ENCODE measurements at places on chromosomes 6 and 20.

DNA sequence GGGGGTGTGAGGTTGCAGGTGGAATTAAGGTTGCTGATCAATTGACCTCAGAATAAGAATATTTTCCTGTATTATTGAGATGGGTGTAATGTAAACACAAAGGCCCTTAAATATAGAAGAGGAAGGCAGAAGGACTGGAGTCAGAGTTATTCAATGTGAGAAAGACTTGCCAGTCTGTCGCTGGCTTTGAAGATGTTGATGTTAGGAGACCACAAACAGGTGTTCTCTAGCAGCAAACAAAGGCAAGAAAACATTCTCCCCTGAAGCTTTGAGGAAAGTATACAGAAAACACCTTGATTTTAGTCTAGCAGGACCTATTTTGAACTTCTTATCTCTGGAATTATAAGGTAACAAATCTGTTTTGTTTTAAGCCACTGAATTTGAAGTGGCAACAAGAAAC is 138.9 kb upstream of the PTPRK start:
- DNase-seq, result no peak

- no peak for DNase-seq
Observed at GRCh38 chr6:147176795-147177194, 27.4 kb upstream of the STXBP5 start.

DNA sequence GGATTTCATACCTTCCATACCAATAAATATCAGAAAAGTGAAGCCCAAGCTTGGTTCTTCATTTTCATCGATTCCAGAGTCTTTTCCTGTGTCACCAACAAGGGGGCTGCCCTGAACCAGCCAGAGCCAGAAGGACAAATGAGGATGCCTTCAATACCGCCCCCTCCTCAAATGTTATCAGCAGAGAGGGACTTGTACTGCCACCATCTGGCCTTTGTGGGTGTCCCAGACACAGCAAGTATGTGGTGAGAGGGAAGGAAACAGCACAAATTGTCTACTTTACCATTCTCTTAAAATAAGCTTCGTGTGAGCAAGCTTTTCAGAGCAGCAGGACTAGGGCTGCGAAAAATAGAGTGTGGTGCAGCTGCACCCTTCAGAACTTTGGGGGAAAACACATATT is 165.3 kb downstream of the SOBP start:
- DNase-seq, result peak; percentile 42

GRCh38 chr6:13038741-13039190 is 289.6 kb downstream of the TBC1D7 start:
- peak; percentile 63 for DNase-seq

DNA sequence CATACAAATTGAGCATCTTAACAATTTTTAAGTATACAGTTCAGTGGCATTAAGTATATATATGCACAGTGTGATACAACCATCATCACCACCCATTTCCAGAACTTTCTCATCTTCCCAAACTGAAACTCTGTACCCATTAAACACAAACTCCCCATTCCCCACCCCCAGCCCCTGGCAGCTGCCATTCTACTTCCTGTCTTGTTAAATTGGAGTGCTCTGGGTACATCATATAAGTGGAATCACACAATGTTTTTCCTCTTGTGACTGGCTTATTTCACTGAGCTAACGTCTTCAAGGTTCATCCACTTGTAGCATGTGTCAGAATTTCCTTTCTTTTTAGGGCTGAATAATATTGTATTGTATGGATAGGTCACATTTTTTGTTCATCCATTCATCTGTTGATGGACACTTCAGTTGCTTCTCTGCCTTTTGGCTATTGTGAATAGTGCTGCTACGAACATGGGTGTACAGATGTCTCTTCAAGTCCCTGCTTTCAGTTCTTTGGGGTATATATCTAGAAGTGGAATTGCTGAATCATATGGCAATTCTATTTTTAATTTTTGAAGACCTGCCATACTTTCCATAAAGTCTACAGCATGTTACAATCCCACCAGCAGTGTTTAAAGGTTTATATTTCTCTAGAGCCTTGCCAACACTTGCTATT is 19.6 kb upstream of the RREB1 start:
- no peak for DNase-seq
